SK-N-SH (cell line): ENCODE measurements at places on chromosomes 5 and 9.

- no peak for DNase-seq
Observed at GRCh38 chr9:134929193-134930158, 11.8 kb upstream of the FCN1 start.

DNA sequence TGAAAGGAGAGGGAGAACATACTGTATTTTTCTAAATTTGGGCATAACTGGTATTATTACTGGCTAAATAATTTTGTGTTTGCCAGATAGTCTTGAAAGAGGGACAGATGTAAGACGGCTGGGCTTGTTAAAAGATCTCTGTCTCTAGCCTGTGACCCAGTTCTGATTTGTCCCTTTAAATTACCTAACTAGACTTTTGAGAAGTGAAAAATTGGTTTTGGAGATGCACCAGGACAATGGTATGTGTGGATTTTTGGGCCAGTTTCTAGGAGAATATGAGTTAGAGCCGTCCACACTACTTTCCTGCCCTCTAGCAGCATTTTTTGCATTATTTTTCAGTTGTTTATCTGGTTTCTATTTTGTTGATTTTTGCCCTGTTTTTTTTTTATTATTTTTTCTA, 33.5 kb downstream of the LNPEP start:
- no peak for DNase-seq

DNA sequence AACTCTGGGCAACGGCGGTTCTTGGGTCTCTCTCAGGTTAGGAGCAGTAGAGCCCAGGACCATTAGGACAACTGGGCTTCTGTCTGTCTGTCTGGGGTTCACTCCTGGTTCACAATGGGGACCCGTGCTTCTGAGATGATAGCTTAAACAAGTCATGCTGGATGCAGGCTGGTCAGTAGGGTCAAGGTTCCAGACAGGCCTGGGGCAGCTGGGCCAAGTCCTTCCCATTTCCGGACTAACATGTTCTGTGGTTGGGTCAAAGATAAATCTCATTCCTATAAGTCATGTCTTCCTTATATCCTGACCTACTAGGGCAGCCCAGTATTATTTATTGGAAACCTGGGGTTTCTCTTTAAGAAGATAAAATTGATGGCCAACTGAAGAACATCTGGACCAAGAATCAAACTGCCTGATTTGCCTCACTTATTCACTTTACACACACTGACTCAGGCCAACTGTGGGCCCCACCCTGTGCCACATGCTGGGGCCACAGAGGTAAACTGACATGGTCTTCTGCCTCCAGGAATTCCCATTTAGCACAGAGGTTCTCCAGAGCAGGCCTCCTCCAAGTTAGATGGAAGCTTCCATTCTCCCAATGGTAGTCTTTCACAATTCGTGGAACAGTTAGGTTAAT, 8.3 kb downstream of the HDHD3 start:
- DNase-seq = no peak

DNA sequence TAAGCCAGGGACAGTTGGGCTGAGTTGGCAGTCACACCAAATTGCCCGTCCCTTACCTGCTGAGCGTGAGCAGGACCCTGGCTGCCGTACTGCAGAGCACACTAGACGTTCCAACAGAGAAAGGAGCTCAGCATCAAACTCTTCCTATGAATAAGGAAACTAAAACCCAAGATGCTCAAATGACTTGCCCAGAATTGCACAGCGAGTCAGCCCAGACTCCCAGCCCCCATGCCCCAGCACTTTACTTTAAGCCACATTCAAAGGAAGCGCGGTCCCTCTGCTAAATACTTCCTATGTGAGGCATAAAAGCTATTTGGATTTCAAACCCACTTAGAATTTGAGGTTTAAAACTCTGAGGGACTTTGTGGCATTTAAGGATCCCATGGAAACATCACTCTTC, 23.9 kb downstream of the PAX5 start:
- no peak for DNase-seq

GRCh38 chr5:137734962-137735554, 831 bp downstream of the KLHL3 start:
- peak; percentile 33 for DNase-seq

DNA sequence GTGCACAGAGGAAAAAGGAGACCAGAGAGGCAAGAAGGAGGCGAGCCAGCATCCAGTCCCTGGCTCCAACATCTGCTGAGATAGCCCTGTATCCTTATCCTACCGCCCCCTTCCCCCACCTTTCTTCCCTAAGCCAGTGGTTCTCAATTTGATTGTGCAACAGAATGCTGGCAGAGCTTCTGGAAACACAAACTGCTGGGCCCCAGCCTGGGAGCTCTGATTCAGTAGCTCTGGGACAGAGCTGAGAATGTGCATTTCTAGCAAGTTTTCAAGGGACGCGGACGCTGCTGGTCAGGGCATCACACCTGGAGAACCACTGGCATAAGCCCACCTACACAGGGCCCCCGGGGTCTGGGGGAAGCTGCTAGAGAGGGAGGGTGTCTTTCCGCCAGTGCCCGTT, 21.1 kb downstream of the AK8 start:
- DNase-seq = no peak

DNA sequence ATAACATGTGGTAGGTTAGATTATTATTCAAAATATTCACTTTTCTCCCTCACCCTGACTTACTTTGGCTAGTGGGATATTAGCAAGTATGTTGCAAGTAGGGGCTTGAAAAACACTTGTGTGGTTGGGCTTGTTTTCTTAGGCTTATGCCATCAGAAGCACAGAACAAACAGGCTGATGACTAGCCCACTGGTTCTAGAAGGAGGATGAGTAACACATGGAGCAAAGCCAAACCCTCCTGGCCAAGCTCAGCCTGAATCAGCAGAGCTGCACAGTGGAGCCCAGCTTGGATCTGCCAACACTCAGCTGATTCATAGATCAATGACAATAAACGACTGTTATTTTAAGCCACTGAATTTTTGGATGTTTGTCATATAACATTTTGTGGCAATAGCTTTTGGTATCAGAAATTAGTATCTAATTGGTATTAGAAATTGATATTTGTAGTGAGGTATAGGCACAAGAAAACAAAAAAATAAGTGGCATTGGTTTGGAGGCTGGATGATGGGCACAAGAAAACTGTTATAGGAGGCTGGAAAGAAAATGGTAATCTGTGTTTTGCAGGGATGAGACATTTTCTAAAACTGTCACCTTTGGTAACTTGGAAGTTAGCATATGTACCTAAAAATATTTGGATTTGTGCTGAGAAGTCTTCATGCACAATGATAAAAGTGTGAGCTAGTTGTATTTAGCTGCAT, 46.1 kb upstream of the ZBED3 start:
- DNase-seq = no peak

- DNase-seq = no peak
Observed at GRCh38 chr9:27545471-27545870, 15.9 kb upstream of the MOB3B start.

- DNase-seq = no peak
Observed at GRCh38 chr5:152072091-152072490, 147.4 kb upstream of the GLRA1 start.
